CD8-positive, alpha-beta memory T cell (primary cell): ENCODE measurements at places on chromosomes 4 and X. TPM values are rescaled to one million over a fixed set of nuclear protein-coding genes. Genes with fewer than 3 reads are reported as not detected.

GRCh38 chr4:114237997-114238396 is 258.6 kb upstream of the ARSJ start:
- no peak for DNase-seq

DNA sequence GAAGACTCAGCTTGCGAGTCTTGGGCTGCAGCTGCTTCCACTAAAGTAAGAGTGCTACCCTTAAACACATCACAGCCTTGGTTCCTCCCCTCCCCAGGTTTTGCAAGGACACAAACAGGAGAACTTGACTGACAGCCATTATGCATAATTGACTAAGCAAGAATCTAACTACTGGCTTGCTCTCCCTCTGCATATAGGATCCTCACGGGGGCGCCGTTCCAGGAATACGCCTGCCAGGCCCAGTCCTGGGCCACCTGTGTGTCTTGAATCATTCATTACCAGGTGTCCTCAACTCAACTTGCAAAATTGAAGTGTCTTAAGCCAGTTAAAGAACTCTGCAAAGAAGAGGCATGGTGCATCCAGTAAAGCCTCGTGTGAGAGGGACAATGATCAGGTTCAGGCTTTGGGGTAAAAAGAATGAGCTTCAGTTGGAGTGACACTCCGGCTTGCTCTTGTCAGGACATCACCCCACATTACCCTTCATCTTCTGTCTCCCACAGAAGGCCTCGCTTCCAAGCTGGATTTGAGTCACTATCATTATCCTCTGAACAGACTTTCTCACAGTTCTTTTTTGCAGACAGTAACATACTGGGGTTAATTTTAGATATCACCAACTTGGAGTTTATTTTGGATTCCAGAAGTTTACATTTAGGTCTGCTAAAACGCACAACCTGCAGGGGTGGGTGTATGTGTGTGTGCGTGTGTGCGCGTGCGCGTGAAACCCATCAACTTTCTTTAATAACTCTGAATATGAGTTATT is 273.5 kb upstream of the HS3ST1 start:
- no peak for DNase-seq

- DNase-seq = no peak
Observed at GRCh38 chrX:43176686-43177085, 398.7 kb upstream of the PPP1R2C start.

- no peak for DNase-seq
Observed at GRCh38 chr4:161132715-161133425, 1030.9 kb downstream of the FSTL5 start.

DNA sequence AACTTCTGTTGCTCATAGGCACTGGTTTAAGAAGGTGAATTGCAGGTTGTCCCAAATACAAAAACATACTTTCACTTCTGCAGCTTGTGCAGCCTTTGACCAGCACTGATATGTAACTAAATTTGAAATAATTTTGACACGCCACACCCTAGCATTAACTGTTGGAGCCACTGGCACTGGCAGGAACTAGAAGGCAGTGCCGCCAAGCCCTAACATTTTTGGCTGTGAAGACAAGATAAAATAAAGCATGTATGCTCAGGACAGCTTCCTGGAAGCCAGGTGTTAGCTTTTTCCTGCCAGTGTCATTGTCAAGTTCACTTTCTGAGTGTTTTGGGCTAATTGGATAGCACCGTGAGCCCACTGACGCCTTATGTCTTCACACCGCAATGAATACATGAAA is 65.3 kb upstream of the FBXW7 start:
- DNase-seq = no peak

- no peak for DNase-seq
Observed at GRCh38 chr4:19135895-19136633, 1114.5 kb upstream of the LCORL start.

Gene CENPI
- polyA plus RNA-seq = 0.15 TPM

Gene METTL14
- 36.7 TPM for polyA plus RNA-seq

DNA sequence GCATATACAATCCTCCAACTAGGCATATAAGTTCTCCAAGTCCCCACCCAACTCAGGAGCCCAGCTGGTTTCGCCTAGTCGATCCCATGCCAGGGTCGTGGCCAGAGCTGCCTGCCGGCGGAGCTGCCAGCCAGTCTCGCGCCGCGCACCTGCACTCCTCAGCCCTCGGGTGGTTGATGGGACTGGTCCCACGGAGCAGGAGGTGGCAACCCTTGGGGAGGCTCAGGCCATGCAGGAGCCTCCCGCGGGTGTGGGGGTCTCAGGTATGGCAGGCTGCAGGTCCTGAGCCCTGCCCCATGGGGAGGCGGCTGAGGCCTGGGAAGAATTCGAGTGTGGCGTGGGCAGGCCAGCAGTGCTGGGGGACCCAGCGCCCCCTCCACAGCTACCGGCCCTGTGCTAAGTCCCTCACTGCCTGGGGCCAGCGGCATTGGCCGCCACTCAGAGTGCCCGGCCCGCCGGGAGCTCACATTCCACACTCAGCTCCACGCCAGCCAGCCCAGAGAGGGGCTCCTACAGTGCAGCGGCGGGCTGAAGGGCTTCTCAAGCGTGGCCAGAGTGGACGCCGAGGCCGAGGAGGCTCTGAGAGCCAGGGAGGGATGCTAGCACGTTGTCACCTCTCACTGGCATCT is 1086.4 kb upstream of the PCDH10 start:
- DNase-seq = no peak

DNA sequence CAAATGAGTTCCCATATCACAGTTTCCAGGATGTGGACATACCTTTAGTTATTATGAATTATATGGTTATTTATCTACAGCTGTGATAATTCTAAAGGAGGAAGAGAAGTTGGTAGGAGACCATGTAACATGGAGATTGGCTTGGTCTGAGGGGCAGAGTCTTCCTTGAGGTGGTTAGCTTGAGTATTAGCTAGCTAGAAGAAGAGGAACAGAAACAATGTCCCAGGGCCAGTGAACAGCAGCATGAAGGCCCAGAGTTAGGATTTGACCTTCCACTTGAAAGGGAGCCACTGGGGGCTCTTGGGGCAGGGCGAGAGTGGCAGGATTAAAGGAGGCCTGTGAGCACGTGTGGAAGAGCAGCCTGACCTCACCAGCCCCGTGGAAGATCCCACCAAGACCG is 5.6 kb upstream of the JAKMIP1 start:
- no peak for DNase-seq

DNA sequence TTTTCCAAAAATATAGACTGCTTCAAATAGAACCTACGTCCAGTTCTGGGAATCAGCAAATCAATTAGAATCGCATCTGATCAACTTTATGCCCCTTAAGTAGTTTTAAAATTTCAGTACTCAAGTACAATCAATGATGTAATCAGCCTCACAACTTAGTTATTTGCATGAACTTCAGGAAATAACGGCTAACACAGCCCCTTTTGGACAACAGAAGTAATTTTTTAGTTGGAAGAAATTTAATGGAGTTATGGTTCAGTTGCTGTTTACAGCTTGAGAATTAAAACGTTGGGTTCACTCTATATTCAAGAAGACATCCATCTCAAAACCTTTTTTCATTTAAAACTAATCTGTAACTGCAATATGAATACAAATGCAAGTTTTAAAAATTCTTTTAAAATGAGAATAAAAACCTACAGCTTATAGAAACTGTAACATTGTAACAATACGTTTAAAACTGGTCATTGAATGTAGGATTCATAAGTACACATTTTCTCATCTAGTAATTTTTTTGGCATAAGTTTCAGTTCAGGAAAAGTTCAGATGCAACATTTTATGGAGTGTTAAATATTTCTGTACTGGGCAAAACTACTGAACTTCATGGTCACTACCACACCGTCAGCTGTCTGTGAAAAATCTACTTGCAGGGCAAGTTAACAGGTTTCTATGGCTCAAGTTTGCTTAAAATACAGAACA is 956 bp downstream of the TAPT1 start:
- no peak for DNase-seq

Gene CFI
- polyA plus RNA-seq = not detected

GRCh38 chrX:119790977-119791436 is 423 bp downstream of the RPL39 start:
- DNase-seq = peak; percentile 10

Gene C4orf54
- not detected for polyA plus RNA-seq

DNA sequence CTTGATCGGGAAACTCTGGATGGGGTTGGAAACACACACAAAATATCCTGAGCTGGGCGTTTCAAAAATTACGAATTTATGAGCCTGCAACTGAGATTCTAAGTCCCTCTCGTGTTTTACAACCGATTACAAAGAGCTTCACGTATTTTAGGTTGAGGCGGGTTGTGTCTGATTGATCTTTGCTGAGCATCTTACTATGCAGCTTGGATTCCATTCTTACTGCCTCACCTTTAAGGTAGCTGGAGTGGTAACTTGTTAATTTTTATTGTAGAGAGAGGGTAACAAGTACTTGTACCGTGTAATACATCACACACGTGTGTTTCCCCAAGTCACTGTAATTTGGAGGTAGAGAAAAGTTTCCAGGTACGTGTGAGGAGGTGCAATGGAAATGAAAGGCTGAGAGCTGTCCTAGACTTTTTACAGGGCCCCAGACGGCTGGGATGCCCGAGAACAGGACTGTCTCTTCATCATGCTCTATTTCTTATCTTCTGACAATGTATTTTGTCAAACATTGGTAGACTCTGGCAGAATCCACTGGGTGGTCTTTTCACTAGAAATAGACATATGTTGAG is 97.8 kb upstream of the TENM3 start:
- no peak for DNase-seq

GRCh38 chr4:45663003-45663402 is 460.9 kb downstream of the GABRG1 start:
- no peak for DNase-seq

Gene FHDC1
- polyA plus RNA-seq = not detected

GRCh38 chr4:95188701-95189370 is 359.9 kb downstream of the UNC5C start:
- no peak for DNase-seq

GRCh38 chr4:121698236-121698671 is 1.5 kb upstream of the ANXA5 start:
- DNase-seq = no peak

DNA sequence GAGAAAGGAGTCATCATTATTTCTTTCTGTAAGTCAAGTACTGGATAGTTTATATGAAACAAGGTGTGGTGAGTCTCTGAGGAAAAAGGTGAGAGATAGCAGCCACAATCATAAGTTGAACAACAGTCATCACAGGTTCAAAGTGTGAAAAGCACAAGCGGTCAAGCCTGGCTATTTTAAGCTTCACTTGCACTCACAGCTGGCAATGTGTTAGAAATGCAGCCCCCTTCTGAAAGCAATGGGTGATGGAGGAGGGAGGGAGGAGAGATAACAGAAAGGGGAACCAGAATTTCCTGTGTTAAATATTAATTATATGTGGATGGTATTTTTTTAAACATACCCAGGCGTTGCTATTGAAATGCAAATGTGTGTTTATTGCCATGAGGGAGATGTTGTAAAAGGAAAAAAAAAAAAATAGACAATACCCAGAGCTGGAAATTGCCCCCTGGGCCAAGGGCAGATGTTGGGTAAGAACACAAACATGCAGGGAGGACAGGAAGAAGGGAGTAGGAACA is 26.9 kb upstream of the BMP3 start:
- no peak for DNase-seq

GRCh38 chr4:1592068-1592708 is 91.9 kb downstream of the FAM53A start:
- DNase-seq = peak; percentile 24

DNA sequence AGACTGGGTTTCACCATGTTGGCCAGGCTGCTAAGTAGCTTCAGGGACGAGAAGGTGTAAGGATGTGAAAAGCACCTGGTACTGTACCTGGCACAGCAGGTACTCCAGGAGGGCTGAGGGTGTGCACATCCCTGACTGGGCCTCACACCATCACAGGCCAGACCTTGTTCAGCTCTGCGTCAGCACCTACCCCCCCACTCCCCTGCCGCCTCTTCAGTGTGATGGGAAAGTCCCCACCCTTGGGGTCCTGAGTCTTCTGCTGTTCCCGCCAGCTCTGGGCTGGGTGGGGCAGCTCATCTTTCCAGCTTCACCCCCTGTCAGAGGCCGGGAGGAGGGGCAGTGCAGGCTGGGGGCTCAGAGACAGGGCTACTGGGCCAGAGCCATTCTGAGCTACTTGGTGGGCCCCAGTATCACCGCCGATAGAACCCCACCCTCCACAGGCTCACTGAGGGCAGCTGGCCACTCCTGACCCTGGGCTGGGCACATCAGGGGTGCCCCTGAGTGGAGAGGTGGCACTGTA is 6.7 kb upstream of the SH3BP2 start:
- DNase-seq = peak; percentile 57

DNA sequence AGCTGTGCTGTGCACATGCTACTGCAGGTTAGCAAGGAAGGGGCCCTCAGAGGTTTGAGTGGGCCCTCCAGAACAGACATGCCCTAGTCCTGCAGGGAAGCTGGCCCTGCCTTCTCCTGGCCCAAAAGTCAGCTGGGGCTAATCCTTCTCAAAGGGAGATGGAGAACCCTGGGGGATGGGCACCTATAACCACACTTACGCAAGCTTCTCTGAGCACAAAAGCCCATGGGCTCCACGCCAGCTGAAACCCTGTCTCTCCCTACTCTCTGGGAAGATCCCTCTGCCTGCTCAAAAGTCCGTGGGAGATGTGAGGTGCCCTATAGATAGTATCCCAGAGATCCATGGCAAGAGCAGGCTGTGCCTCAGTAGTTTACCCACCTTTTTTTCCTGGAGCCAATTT is 58.9 kb upstream of the DKK2 start:
- no peak for DNase-seq

DNA sequence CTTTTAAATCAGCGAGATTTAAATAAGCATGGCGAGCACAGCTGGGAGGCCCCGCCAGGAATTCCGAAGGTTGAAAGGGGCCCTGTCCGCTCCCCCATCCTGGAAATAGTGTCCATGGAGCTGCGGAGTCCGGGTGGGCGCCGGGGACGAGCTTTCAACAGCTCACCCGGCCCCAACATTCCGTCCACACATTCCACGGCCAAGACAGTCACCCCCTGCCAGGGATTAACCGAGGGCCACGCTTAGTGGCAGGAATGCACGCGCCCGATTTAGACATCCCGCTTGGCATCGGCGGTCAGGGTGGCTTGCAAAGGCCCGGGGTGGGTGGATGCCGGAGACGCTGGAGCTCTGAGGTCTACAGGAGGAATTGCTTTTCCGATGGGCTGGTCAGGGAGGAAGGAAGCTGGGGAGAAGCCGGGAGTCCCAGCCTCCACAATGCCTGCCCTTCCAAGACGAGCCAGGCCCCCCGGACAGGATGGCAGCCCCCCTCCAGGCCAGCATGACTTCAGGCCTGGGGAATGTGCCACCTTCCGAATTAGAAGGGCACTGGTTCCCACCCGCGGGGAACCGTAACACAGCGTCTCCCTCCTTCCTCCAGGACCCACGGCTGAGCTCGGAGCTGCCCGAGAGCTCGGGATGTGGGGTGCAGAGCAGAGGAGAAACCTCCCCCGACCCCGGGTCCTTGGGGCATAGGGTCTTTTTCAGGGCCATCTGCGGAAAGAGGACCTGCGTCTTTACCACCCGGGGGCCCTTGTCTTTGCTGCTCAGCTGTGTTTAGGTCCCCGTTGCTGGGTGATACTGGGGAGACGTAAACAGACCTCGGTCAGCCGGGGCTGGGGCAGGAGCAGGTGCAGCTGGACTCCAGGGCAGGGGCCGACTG is 26.9 kb upstream of the PPP2R3B start:
- no peak for DNase-seq

Gene CHRDL1
- not detected for polyA plus RNA-seq

DNA sequence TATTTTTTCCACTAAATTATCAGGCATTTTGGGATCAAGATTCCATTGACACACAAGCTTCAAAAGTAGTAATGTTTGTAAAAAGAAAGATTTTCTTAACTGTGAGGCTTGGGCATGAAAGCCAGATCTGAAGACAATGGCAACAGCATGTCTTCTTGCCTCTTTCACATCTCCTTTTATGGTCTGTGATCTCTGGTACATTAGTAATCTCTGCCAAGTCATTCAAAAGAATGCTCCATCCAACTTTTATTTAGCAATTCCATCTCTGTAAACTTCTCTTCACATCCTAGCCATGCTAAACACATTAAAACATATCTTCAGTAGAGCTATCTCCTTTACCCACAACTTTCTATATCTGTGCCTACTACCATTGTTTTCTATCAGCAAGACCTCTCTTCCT is 465.4 kb downstream of the FAT4 start:
- no peak for DNase-seq
